ENCODE measurements at places on chromosomes 2 and 18.

- DNase-seq = no peak
Measured at GRCh38 chr2:217864963-217865772, 137.6 kb downstream of the TNS1 start.

DNA sequence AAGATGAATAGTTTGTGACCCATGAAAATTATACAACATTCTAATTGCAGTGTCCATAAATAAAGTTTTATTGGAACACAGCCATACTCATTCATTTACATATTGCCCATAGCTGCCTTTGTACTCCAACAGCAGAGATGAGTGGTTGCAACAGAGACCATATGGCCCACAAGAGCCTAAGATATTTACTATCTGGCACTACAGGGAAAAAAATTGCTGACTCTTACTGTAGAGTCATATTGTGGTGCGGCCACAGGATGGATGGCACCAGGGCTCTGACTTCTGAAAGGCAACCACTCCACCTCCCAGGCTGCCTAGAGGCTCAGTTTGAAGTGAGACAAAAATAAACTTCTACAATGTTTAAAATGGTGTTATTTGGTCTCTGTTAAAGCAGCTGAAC lies 404.0 kb upstream of the ATP5MC3 start:
- DNase-seq = no peak

- no peak for DNase-seq
Measured at GRCh38 chr2:10915731-10916276, 4.1 kb downstream of the KCNF1 start.

- DNase-seq = no peak
Measured at GRCh38 chr2:228767196-228767595, 503.9 kb downstream of the PID1 start.

DNA sequence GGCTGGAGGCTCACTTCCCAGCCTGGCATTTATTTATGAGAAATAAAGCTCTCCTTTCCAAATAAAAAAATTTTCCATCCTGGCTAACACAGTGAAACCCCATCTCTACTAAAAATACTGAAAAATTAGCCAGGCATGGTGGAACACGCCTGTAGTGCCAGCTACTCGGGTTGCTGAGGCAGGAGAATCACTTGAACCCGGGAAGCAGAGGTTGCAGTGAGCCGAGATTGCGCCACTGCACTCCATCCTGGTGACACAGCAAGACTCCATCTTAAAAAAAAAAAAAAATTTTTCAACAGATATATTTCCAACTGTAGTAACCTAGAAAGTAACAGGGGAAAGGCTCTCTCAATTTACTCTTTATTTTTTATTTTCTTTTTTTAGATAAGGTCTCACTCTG lies 6.1 kb upstream of the PCBP1 start:
- no peak for DNase-seq

GRCh38 chr2:180970016-180970415 lies 10.4 kb upstream of the UBE2E3 start:
- DNase-seq = no peak

GRCh38 chr18:46518438-46518837 lies 138.6 kb downstream of the LOXHD1 start:
- DNase-seq = no peak

GRCh38 chr2:65565681-65566080 lies 133.3 kb upstream of the SPRED2 start:
- no peak for DNase-seq

DNA sequence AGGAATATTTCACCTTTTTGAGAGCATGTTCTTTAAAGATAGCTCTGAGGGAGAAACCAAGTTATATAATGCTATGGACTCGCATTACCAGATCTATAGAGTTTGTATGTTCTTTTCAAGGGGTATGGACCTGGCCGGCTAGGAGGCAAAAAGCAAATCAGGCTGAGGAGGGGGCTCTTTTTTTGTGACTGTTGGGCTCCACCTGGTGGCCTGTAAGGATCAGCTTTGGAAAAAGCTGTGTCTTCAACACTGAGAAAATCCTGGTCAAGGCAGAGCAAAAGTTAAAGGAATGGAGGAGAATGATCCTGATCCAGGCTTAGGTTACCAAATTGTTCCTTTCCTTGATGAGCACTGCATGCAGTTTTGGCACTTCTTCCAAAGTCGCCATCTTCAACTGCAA lies 180.5 kb downstream of the DIS3L2 start:
- DNase-seq = no peak
